ENCODE measurements at places on chromosomes 5 and 9.

GRCh38 chr5:73233053-73233460 lies 60.1 kb downstream of the TMEM174 start:
- no peak for DNase-seq

DNA sequence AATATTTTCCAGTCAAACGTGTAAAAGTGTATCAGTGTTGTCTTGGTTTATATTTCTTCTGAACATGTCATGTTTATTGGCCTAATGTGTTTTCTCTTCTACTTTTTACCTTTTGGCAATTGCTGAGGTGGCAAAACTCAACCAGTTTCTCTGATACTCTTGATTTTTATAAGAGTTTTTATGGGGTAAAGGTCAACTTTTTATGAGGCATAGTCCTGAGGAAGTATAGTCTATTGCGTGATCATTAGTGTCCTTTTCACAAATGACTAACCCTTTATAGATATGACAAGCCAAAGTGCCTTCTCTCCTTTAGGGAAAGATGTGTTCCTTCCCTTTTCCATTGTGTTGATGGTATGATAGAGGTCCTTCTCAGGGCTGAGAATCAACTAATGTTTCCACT lies 32.9 kb downstream of the OCLN start:
- no peak for DNase-seq

DNA sequence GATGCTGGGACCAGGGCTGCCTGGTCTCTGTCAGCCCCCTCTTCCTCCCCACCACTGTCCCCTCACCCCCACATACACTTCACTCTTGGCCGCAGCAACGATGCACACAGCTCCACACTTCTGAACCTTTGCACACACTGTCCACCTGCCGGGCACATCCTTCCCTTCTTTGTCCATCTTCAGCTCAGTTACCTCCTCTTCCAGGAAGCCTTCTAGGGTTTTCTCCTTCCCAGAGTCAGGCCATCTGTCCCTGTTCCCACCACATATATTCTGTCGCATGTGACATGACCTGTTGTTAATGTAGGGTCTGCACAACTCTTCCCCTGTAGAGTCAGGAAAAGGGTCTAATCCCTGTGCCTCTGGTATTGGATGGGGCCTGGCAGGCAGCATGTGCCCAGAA lies 38.6 kb upstream of the PHYKPL start:
- DNase-seq = no peak

DNA sequence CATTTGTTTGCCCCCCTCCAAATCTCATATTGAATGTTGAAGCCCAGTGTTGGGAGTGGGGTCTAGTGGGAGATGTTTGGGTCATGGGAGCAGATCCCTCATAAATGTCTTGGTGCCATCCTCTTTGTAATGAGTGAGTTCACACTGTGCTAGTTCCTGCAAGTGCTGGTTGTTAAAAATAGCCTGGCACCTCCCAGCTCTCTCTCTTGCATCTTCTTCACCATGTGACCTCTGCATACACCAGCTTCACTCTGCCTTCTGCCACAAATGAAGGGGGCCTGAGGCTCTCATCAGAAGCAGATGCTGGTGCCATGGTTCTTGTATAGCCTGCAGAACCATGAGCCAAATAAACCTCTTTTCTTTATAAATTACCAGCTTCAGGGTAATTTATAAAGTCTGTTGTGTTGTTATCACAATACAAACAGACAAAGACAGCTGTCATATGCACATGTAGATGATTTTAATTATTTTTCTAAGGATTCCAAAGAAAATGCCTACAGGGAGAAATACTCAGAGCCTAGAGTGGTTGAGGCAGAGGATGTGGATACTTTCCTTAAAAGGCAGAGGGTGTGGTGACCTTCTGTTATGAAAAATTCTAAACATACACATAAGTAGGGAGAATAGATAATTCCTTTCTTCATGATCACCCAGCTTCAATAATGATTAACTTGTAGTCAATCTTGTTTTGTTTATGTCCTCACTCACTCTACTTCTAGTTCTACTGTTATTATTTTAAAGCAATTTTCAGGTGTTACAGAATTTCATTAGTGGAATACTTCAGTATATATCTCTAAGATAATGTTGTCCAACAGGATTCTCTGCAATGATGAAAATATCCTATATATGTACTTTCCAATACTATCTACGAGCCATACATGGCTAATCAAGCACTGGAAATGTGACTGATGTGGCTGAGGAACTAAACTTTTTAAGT lies 75.1 kb upstream of the RANBP6 start:
- DNase-seq = no peak

- DNase-seq = no peak
These were observed 65.7 kb upstream of the BASP1 start for GRCh38 chr5:17151686-17152085.

DNA sequence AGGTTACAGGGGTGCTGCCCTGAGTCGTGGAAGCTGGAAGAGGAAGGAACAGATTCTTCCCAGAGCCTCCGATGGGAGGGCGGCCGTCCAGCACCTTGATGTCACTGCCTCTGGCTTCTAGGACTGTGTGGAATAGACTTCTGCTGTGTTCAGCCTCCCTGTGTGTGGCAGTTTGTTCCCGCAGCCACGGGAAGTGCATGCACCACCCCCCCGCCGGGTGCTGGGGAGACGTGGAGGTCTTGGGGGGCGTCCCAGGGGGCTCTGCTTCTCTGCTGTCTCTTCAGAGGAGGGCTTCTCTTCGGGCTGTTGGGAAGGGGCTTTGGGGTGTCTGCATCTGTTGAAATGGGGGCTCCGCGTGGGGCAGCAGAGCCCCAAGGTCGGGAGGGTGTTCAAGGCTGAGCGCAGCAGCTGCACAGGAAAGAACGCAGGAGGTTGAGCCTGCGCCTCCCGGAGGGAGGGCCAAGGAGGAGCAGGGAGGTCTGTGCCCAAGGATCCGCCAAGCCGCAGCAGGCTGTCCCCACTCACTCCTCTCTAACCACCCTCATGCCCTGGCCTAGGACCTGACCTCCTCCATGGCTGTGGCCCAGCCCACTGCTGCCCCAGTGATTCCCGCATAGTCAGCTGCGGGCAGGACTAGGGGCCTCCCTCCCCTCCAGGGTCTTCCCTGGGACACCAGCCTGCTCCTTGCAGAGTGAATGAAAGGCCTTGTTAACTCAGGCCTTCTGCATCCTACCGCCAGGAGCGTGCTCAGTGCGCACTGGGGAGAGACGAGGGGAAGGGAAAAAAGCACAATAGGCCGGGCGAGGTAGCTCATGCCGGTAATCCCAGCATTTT lies 45.0 kb downstream of the ROPN1L start:
- no peak for DNase-seq
